A549 treated with CpdA at 1 μM for 4 hours (cell line): ENCODE measurements at places on chromosomes 12 and 14. TPM values are rescaled to one million over a fixed set of nuclear protein-coding genes. Genes with fewer than 3 reads are reported as not detected.

The LALBA gene
- total RNA-seq, result not detected in 5 replicates

The RD3L gene
- not detected in 5 replicates for total RNA-seq

The PEX5 gene
- total RNA-seq, result 31.1 to 37.0 TPM (median 33.4 TPM) in 5 replicates

The CLECL1 gene
- total RNA-seq, result not detected in 5 replicates

The OR10A7 gene
- total RNA-seq, result not detected in 5 replicates

The SLC38A4 gene
- not detected in 5 replicates for total RNA-seq

The PRPH gene
- 0.77 to 1.6 TPM (median 1.1 TPM) in 5 replicates for total RNA-seq

The SERPINA10 gene
- 0.08 TPM in 1 of 5 replicates, not detected in the others for total RNA-seq

The SCN8A gene
- total RNA-seq, result 1.2 to 2.5 TPM (median 1.8 TPM) in 5 replicates

The SNAPC1 gene
- total RNA-seq, result 14.0 to 20.7 TPM (median 15.6 TPM) in 5 replicates

The TAS2R19 gene
- 0.08 to 0.27 TPM (median 0.16 TPM) in 3 of 5 replicates, not detected in the others for total RNA-seq

The LRRK2 gene
- 1.9 to 2.2 TPM (median 2.1 TPM) in 5 replicates for total RNA-seq

The GDF3 gene
- not detected in 5 replicates for total RNA-seq

The TMEM179 gene
- 0.15 to 0.63 TPM (median 0.38 TPM) in 5 replicates for total RNA-seq

The DIO3 gene
- total RNA-seq, result 0.03 to 0.09 TPM in 2 of 5 replicates, not detected in the others

The RARG gene
- total RNA-seq, result 25.8 to 32.8 TPM (median 30.4 TPM) in 5 replicates

The PLCZ1 gene
- total RNA-seq, result not detected in 5 replicates

The PIWIL1 gene
- not detected in 5 replicates for total RNA-seq

The PIANP gene
- 0.43 to 1.0 TPM (median 0.87 TPM) in 5 replicates for total RNA-seq

The GPD1 gene
- total RNA-seq, result 0.10 to 0.32 TPM (median 0.20 TPM) in 4 of 5 replicates, not detected in the other

The C12orf54 gene
- total RNA-seq, result not detected in 5 replicates

The SRP54 gene
- 55.3 to 68.6 TPM (median 59.1 TPM) in 5 replicates for total RNA-seq

The PROX2 gene
- not detected in 5 replicates for total RNA-seq

The MVK gene
- total RNA-seq, result 6.5 to 9.7 TPM (median 7.7 TPM) in 5 replicates

The HOXC5 gene
- total RNA-seq, result 0.50 to 1.2 TPM (median 1.0 TPM) in 5 replicates

The CLEC2D gene
- 0.30 to 1.2 TPM (median 0.83 TPM) in 5 replicates for total RNA-seq

The ZNF891 gene
- 0.38 to 0.47 TPM (median 0.43 TPM) in 5 replicates for total RNA-seq

The TM7SF3 gene
- total RNA-seq, result 64.9 to 82.2 TPM (median 75.9 TPM) in 5 replicates
